ENCODE measurements at places on chromosomes 4 and X. TPM values are rescaled to one million over a fixed set of nuclear protein-coding genes. Genes with fewer than 3 reads are reported as not detected.

DNA sequence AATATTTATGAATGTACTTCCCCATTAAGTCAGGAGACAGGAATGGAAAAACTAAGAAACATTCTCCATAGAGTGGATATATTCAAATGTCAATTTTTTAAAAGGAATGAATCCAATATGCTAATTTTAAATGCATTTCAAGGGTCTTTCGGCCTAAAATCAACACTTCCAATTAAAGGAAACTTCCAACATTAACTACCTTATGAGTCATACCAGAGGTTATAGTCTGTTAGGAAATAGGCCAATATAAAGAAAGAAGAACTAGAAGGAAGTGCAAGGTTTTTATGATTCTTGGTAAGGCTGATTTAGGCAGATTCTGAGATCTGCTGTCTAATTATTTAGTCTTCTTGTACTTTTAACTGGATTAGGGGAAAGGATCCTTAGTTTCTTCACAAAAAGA, 260.1 kb upstream of the EDNRA start:
- DNase-seq: no peak

Gene NDNF
- total RNA-seq: 51.1 TPM

Gene FAM47A
- not detected for total RNA-seq

- DNase-seq: no peak
Observed at GRCh38 chr4:32133734-32134133, 1413.6 kb downstream of the PCDH7 start.

DNA sequence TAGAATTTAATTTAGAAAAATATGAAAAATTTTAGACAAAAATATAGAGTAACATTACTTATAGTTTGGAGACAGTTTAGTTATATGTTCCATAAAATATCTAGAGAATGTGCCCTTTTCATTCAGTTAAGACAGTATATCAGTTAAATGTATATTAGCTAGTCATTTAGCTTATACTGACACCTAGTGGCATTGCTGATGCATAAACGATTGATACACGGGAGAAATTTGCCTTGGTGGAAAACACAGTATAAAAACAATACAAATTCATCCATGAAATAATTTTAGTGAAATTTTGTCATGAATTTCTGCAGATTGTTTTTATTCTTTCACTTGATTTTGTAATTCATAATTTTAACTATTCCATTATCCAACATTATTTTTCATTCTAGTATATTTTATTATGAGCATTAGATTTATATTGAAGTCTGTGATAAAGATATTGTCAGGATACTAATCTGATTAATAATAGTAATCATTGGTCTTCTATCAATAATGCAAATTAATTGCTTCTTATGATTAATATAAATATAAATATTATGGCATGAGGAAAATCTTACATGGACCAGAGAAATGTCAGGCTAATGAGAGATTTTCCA, 219.0 kb downstream of the TLL1 start:
- DNase-seq: peak; percentile 74

GRCh38 chr4:87465739-87466366, 43.5 kb downstream of the NUDT9 start:
- DNase-seq: peak; percentile 70

DNA sequence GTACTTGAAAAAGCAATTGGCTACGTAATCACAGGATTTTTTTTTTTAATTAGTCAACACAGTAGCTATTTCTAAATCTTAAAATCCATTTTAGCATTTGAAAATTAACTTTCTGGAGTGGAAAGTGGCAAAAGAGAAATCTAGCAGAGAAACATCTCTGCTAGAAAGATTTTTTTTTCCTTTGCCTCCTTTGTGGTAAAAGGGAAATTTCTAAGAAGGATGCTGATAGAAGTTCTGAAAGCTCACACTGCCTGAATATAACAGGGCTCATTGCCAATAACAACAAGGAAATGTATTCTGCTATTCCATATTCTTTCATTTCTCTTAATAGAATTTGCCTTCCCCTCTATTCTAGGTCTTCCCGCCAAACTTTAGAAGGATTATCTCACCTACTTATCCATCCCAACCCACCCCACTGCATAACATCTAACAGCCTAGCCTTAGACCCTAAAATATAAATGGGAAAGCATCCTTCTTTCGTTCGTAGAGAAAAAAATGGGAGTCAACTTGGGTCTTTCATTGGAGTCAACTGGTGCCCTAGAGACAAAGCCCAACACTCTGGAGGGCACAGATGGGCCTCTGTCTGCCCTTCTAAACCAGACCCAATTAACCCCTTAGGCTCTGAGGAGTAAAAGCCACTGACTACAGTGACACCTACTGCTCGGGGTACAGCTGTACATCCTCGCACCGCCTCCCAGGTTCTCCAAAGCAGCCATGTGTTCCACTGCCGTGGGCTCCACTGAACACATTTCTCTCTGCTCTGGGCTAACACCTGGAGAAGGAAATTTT, 103.9 kb downstream of the MAML3 start:
- DNase-seq: peak; percentile 26

Gene ADGRG4
- 0.10 TPM for total RNA-seq

Gene NXF3
- total RNA-seq: not detected

Gene UGT2B17
- total RNA-seq: not detected

- DNase-seq: no peak
Observed at GRCh38 chr4:169773889-169774288, 16.1 kb upstream of the HPF1 start.

GRCh38 chr4:35548921-35549320, 695.4 kb downstream of the ARAP2 start:
- no peak for DNase-seq

GRCh38 chr4:113181289-113182007, 132.0 kb downstream of the ANK2 start:
- no peak for DNase-seq

Gene DCHS2
- total RNA-seq: 13.6 TPM
